ENCODE measurements at places on chromosomes 2 and 18.

GRCh38 chr2:144426981-144427479 is 92.9 kb downstream of the ZEB2 start:
- no peak for DNase-seq

- DNase-seq, result no peak
Observed at GRCh38 chr2:217995731-217996231, 7.0 kb downstream of the TNS1 start.

DNA sequence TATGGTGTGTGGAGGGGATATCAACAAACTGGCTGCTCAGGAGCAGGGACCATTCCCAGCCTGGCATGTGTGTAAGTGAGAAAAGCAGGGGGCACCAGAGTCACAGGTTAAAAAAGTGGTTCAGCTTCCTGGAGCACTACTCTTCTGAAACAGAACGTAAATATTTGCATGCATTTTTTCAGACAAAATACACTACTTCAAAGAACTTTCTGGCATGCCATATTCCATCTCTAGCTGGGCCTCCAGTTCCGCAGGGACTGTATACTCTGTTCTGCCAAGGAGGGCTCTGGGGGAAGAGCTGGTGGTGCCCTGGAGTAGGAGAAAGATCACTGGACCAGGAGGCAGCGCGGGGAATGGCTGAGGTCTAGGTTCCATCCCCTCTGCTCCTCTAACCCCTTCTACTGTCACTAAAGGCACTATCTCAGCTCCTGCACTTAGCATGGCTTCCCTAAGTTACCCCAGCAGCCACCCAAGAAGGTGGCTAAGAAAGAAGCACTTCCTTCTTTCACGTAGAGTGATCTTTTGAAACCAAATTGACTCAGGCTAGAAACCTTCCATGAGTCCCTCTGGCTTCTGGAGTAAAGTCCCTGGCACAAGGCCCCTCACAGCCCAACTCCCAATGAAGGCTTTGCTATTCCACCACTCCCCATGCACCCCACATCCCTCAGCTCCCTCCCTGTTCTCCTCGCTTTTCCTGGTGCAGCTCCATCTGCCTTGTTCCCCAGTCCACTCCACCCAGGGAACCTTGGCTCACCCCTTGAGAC is 57.6 kb upstream of the CABLES1 start:
- DNase-seq, result no peak

DNA sequence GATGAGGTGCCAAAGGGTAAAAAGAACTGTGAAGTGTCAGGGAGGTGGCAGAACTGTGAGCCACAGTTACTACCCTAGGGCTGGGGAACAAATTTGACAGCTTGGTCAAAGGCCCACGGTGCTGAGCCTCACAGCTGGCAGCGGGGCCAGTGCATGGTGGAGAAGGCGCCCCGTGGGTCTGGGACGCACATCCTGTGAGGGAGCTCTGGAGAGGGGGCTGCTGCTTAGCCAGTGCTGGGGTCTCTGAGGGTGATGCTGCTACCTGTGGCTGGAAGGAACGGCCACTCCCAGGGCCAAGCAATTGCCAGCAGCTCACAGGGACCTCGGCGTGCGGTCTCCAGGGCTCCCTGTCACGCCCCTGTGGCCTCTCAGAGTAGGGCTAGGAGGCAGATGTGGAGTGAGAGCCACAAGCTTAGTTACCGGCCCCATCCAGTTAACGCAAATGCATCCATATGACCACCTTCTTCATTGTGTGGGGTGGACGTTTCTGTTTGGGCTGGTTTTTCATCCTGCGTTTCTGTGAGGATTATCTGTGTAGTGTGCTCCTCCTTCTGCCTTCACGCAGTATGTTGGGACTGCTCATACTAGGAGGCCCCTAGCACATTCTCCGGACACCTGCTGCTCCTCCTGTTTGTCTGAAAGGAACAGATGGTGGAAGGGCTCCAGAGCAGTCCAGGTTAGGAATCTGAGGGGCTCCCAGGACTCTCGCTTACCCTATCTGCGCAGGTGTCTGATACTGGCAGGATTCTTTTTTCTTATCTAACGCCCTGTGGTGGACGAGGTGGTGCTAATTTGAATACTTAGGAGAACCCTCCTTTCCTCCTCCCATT is 26.0 kb downstream of the STK25 start:
- no peak for DNase-seq

GRCh38 chr2:105773568-105773967 is 28.9 kb downstream of the NCK2 start:
- no peak for DNase-seq

- DNase-seq, result no peak
Observed at GRCh38 chr2:229642371-229642770, 72.0 kb downstream of the DNER start.

GRCh38 chr2:190882856-190883582 is 2.4 kb downstream of the GLS start:
- no peak for DNase-seq

DNA sequence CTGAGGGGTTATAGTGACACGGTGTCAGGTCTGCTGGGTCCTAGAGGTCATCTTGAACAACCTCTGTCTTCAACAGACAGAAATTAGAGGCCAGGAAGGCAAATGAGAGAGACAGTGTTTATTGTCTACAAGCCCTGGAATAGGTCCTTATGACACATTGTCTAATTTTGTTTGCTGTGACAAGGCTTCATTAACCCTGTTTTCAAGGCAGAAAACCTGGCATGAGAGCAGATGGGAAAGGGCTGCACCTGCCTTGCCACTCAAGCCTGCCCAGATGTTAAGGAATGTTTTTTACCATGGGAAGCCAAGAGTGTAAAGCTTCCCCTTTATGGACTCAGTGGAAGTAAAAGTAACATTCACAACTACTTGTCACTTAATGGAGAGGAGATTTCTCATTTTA is 275.3 kb downstream of the KCNS3 start:
- DNase-seq, result no peak

DNA sequence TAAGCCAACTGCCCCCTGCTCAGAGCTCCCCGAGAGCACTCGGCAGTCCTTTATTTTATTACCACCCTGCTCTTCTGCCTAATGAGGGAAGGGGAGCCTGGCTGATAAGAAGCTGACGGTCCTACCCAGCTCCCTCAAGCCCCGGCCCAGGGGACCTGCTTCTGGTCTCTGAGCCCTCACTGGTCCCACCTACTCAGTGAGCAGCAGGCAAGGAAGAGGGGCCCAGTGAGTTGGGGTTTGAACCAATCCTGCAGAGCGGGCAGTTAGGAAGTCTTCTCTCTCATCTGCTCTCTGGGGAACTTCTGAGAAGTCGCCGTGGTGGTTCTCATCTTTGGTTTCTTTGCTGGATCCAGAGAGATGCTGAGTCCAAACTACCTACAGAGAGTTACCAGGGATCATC is 218.9 kb downstream of the NDUFA10 start:
- no peak for DNase-seq

- DNase-seq, result no peak
Observed at GRCh38 chr18:79693561-79694205, 14.1 kb downstream of the CTDP1 start.
